ENCODE measurements at places on chromosomes 2 and 18. TPM values are rescaled to one million over a fixed set of nuclear protein-coding genes. Genes with fewer than 3 reads are reported as not detected.
A peak's percentile ranks its signal among the peaks of the same experiment; 100 is the strongest.

DNA sequence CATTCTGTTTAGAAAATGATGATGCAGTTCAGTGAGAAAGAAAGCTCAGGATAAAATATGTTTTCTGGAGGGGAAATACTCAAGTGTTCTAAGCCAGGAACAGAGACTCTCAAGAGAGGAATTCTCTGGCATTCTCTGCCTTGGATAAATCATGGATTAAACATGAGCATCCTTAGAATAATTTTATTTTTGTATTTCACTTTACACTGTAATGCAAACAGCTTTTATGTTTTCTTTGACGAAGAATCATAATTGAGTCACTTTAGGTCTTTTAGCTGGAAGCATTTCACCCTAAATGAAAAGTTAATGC, 11.1 kb downstream of the GDF7 start:
- H3K4me3 ChIP-seq: no peak overlapping the region
- no peak overlapping the region for H3K27ac ChIP-seq
- H3K27me3 ChIP-seq: peaks cover 25% of the 10 kb centered on the region

GRCh38 chr2:133077269-133077822, 407.3 kb upstream of the LYPD1 start:
- no peak overlapping the region for H3K4me3 ChIP-seq
- H3K36me3 ChIP-seq: no peaks in the 10 kb centered on the region
- no peak overlapping the region for H3K27ac ChIP-seq
- H3K4me1 ChIP-seq: peaks cover 15% of the 10 kb centered on the region
- no peak for DNase-seq

GRCh38 chr2:195659114-195659513, 2.1 kb downstream of the SLC39A10 start:
- no peak for DNase-seq
- no peaks in the 10 kb centered on the region for H3K27me3 ChIP-seq
- peak overlapping the region; percentile 90 for H3K4me3 ChIP-seq
- H3K4me1 ChIP-seq: no peaks in the 10 kb centered on the region
- peak overlapping the region; percentile 99 for H3K27ac ChIP-seq

Gene KIF5C
- total RNA-seq: 0.41 TPM

DNA sequence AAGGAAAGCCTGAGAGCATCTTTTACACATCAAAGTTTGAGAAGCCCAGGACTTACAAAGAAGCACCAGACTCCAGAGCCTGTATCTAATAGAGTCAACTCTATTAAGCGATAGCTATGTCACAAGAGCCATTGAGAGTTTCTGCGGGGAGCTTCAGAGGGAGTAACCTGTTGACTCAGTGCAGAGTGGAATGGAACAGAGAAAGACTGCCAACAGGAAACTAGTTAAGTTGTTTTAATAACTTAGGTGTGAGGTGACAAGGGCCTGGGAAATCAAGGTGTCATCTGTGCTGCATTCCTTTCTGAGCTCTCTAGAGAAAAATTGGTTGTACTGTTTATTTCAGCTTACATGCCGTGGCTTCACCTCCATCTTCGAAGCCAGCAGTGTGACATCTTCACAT, 513.8 kb upstream of the POU3F3 start:
- no peak overlapping the region for H3K4me3 ChIP-seq
- no peak overlapping the region for H3K27ac ChIP-seq
- no peak for DNase-seq
- H3K27me3 ChIP-seq: no peaks in the 10 kb centered on the region
- H3K36me3 ChIP-seq: no peaks in the 10 kb centered on the region

- no peak overlapping the region for H3K4me3 ChIP-seq
- no peak overlapping the region for H3K27ac ChIP-seq
- no peak for DNase-seq
- H3K36me3 ChIP-seq: no peaks in the 10 kb centered on the region
- no peaks in the 10 kb centered on the region for H3K4me1 ChIP-seq
Observed at GRCh38 chr2:80893711-80894110, 589.2 kb upstream of the LRRTM1 start.

DNA sequence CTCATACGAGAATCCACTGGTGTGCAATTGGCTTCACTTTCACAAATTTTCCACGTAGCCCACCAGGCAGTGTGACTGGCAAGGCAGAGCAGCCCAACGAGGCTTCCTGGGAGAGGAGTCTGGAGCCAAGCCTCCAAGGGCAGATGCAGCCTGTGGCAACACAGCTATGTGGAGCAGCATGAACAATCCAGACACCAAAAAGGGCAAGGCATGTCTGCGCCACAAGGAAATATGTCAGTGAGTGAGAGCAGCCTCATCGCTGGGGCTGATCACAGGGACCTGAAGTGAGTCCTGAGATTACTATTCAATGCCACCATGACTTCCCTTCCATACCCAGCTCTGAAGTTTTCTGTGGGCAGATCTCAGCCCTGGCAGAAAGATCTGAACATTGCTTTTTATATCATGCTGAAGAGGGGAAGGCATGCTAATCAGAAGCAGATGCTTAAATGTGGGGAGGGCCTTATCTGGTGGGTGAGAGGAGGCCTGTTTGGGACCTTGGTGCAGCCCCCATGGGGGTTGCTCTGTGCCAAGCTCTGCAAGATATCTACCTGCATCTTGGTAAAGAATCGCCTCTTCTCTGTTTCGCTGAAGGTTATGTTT, 40.0 kb upstream of the PUM2 start:
- no peaks in the 10 kb centered on the region for H3K27me3 ChIP-seq
- no peak overlapping the region for H3K27ac ChIP-seq
- no peak overlapping the region for H3K4me3 ChIP-seq
- DNase-seq: no peak
